Upper lobe of right lung (tissue), 1 donor: ENCODE measurements at places on chromosomes 3 and 15. TPM values are rescaled to one million over a fixed set of nuclear protein-coding genes. Genes with fewer than 3 reads are reported as not detected.

DNA sequence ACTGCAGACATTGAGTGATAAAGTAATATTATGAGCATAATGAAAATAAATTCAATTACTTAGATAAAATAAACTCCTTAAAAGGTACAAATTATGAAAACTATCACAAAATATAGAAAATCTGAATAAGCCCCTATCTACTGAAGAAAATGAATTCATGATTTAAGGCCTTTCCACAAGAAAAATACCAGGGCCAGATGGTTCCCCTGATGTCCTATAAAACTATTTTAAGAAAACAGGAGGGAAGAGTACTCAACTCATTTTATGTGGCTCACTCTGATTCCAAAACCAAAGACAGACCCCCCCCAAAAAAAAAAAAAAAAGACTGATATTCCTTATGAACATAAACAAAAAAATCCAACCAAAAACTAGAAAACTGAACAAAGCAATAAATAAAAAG, 59.9 kb downstream of the ADAM10 start:
- DNase-seq, result no peak

GRCh38 chr15:49492151-49492550, 69.1 kb downstream of the FGF7 start:
- DNase-seq, result no peak

- DNase-seq, result no peak
Measured at GRCh38 chr15:70001859-70002258, 95.9 kb downstream of the TLE3 start.

The GUCA1C gene
- not detected for total RNA-seq

DNA sequence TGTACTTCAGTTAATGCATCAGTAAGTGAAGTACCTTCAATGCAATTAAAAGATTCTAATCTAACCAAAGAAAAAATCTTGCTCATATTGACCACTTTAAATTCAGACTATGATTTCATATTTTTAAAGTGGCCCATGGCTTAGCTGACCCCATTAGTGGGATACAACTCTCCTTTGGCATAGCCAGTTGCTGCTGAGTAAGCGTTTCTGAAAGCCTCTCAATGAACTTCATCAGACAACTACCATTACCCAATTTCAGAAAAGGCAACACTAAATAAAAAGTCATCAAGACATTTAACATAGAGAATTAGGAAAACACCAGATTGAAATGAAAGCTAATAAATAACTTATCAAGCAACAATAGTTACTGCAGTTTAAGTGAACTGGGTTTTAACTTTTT, 27.0 kb downstream of the CADM2 start:
- no peak for DNase-seq

- DNase-seq, result peak; percentile 44
Measured at GRCh38 chr3:53073553-53074365, 27.9 kb upstream of the SFMBT1 start.

The SPRED1 gene
- total RNA-seq, result 62.1 TPM

The MAP6D1 gene
- 1.2 TPM for total RNA-seq

DNA sequence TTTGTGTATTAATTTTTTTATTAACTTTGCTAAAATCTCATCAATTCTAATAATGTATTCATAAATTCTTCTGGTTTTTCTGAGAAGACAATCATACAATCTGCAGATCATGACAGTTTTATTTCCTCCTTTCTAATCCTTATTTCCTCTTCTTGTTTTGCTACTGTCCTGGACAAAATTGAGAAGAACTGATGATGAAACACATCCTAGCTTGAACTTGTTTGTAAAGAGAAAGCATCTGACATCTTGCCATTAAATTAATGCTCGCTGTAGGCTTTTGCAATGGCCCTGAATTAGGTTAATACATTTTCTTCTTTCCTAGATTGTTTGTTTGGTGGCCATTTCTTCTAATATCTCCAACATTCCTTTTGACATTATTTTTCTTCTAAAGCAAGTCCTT, 110.9 kb upstream of the TPM1 start:
- DNase-seq, result no peak

GRCh38 chr3:57889807-57890206, 118.4 kb upstream of the FLNB start:
- DNase-seq, result no peak
